ENCODE measurements at places on chromosomes 5 and 9.

DNA sequence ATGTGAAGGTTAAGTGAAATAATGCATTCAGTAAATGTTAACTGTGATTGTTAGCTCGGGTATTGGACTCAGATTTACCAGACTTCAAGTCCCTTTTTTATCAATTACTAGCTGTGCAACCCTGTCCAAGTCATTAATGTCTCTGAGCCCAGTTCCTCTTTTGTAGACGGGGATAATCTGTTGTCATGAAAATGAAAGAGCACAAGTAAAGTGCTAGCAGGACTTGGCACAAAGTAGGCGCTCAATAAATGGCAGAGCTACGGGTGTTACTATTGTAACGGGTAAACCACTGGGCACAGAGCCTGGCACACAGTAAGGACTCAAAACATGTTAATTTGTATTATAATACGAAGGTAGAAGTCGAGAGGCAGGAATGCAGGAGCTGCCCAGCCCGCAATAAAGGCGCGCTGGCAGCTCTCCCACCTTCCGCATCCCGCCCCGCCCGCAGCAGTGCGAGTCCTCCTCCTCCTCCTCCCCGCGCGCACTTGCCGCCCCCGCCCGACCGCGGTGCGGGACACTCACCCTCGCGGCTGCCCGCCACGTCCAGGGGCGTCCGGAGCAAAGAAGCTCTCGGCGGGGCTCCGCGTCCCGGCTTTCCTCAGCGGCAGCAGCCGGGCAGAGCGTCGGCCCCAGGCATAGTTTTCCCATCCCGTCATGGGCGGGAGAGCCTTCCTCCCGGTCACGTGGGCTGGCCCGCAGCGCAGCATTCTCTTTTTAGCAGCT, at the start of gene C1QTNF2:
C1QTNF2 (minus strand) TSS at position 637 of the 723 bp plus-strand sequence. CDS start 15,615 bp downstream, outside the sequence.
- DNase-seq = no peak

GRCh38 chr5:38634568-38635369, 78.3 kb upstream of the LIFR start:
- DNase-seq = no peak

GRCh38 chr5:39200081-39200480, 19.3 kb downstream of the FYB1 start:
- no peak for DNase-seq

GRCh38 chr5:144773628-144774027, 603.0 kb downstream of the KCTD16 start:
- no peak for DNase-seq

DNA sequence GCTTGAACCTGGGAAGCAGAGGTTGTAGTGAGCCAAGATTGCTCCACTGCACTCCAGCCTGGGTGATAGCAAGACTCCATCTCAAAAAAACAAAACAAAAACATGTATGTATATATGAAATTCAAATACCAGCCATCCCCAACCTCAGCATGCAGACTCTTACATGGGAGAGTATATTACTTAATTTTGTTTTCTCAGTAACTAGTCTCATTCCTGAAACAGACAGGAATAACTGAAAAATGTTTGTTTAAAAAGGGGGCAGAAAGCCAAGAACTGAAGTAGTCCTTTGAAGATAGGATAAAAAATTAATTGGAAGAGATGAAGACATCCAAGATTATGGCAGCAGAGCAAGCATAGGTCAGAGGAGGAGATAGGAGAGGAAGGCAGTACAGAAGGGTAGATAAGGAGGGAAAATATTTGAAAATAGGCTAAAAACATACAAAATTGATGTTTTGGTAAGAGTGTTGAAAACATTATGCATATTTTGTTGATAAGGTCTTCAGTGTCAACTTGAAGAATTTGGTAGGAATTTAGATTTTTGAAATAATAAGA, 309.9 kb downstream of the MAT2B start:
- DNase-seq = no peak
